Activated T-helper 2 cell treated with anti-CD3 and anti-CD28 coated beads, Interferon-gamma antibody, Interleukin-2, Interleukin-4, amounts not matched to agents 10 μg/mL and 5 μg/mL and 100 μg/mL, durations not matched to agents 14 hours and 24 hours and 36 hours (primary cell): ENCODE measurements at places on chromosomes 11 and 22. TPM values are rescaled to one million over a fixed set of nuclear protein-coding genes. Genes with fewer than 3 reads are reported as not detected.

The CFAP300 gene
- total RNA-seq, result not detected in 2 replicates

The PAMR1 gene
- not detected in 2 replicates for total RNA-seq

The CECR2 gene
- total RNA-seq, result not detected in 2 replicates

The TRIM49B gene
- not detected in 2 replicates for total RNA-seq

The CSRP3 gene
- not detected in 2 replicates for total RNA-seq

The CSF2RB gene
- total RNA-seq, result 4.6 and 4.9 TPM in 2 replicates

The KRTAP5-2 gene
- total RNA-seq, result not detected in 2 replicates

The DGCR6 gene
- total RNA-seq, result 0.87 and 1.2 TPM in 2 replicates

The MS4A15 gene
- not detected in 2 replicates for total RNA-seq

The SOX6 gene
- total RNA-seq, result 0.34 TPM in 1 of 2 replicates, not detected in the other

The P2RY2 gene
- total RNA-seq, result not detected in 2 replicates

The ACR gene
- not detected in 2 replicates for total RNA-seq

The PRG2 gene
- total RNA-seq, result 0.18 TPM in 1 of 2 replicates, not detected in the other

The LDLRAD3 gene
- total RNA-seq, result 0.76 and 1.4 TPM in 2 replicates

The SCGB1D2 gene
- not detected in 2 replicates for total RNA-seq

The SCGB2A2 gene
- not detected in 2 replicates for total RNA-seq

The VPS51 gene
- total RNA-seq, result 121 and 133 TPM in 2 replicates

The SYT7 gene
- total RNA-seq, result 0.09 and 0.30 TPM in 2 replicates

The CASP1 gene
- 11.6 and 13.5 TPM in 2 replicates for total RNA-seq

The MDK gene
- 2.8 and 4.5 TPM in 2 replicates for total RNA-seq

The KCNK4 gene
- total RNA-seq, result not detected in 2 replicates

The CXCR5 gene
- total RNA-seq, result 7.5 and 8.1 TPM in 2 replicates

The CD248 gene
- total RNA-seq, result not detected in 2 replicates

The OR51A2 gene
- total RNA-seq, result not detected in 2 replicates

The GLB1L2 gene
- total RNA-seq, result 3.1 and 4.3 TPM in 2 replicates

The SLC22A25 gene
- not detected in 2 replicates for total RNA-seq

The OR51F2 gene
- not detected in 2 replicates for total RNA-seq

The BBOX1 gene
- total RNA-seq, result not detected in 2 replicates

The HBB gene
- not detected in 2 replicates for total RNA-seq

The ESAM gene
- total RNA-seq, result 0.18 and 0.23 TPM in 2 replicates

The APOBEC3H gene
- total RNA-seq, result 7.3 and 8.3 TPM in 2 replicates

The NXPE2 gene
- not detected in 2 replicates for total RNA-seq

The ACTN3 gene
- 0.07 and 0.14 TPM in 2 replicates for total RNA-seq

The WNT7B gene
- not detected in 2 replicates for total RNA-seq

The SAA4 gene
- not detected in 2 replicates for total RNA-seq

The GAS2L1 gene
- 3.0 and 3.4 TPM in 2 replicates for total RNA-seq

The LMO2 gene
- not detected in 2 replicates for total RNA-seq

The CCDC89 gene
- total RNA-seq, result not detected in 2 replicates

The PGA5 gene
- not detected in 2 replicates for total RNA-seq

The CEP126 gene
- 0.67 and 1.1 TPM in 2 replicates for total RNA-seq

The GLYATL1 gene
- not detected in 2 replicates for total RNA-seq

The RIMBP3B gene
- not detected in 2 replicates for total RNA-seq

The LRRC4C gene
- not detected in 2 replicates for total RNA-seq

The USP47 gene
- 52.1 and 55.8 TPM in 2 replicates for total RNA-seq

The NFAM1 gene
- 0.21 and 0.23 TPM in 2 replicates for total RNA-seq

The CALCA gene
- not detected in 2 replicates for total RNA-seq
